Dorsolateral prefrontal cortex (tissue), 122 donors: ENCODE measurements at places on chromosomes 4 and X.

GRCh38 chr4:89616382-89616781 is 220.6 kb downstream of the SNCA start:
- DNase-seq, result no peak

- DNase-seq, result no peak
Measured at GRCh38 chr4:141548791-141549190, 87.6 kb upstream of the IL15 start.

DNA sequence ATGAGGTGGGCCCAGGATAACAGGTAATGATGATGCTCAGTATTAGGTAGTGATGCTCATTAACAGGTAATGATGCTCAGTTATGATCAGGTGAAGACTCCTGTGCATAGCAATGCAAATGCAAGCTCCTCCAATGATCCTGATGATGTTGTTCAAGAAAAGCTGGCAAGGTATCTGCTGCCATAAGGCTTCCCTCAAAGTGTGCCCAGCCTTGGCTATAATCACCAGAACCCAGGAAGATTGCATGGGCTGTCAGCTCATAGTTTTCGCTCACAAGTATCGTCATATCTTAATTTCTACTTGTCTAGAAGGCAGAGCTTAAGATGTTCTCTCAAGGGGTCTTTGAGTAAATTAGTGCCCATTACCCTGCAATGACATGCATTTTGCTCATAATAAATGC is 366.2 kb upstream of the CLNK start:
- DNase-seq, result no peak

DNA sequence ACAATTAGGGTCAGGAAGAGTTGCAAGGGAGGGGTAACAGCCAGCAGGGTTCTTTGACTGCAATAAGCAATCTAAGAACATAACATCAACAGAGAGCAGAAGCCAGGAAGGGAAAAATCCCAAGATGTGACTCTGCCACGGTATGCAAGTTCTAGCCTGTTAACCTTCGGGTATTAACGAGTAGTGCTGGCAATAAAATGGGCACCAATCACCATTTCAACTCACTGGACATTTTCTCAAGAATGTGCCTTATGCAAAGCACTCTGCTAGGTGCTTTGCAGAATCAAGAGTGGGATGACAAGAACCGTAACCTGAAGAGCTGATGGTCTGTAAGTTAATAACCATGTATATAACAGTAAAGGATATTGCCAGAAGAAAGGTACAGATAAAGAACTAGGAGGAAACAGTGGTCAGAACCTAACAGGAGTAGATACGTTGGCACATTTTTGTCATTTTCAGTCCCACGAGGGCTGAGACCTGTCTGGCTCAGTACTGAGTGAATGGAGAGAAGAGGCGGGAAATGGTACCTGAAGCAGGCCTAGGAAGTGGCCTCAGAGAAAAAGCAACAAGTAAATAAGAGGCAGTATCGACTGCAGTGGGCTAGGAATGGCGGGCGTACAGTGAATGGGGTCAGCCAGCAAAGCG is 2.7 kb downstream of the ELOVL6 start:
- DNase-seq, result no peak

DNA sequence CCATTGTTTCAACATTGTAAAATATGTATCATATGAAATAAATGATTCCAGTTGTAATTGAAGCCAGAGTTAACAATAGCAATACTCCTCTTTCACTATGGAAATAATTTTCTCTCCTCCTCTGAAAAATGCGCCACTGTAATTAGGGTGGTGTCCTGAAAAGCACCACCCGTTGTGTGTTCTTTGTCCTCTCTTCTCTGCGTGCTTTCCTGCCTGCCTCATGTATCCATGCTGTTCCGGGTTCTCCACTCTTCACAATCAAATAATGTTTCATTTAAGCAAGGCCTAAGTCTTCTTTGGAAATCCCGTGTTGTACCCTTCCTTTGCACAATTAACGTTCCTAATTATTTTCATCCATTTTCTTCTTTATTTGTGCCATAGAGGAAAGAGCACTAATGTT is 293.3 kb downstream of the ADGRL3 start:
- no peak for DNase-seq

- no peak for DNase-seq
Measured at GRCh38 chr4:152997771-152998487, 61.8 kb downstream of the FHDC1 start.

GRCh38 chrX:143788265-143788664 is 67.7 kb upstream of the SPANXN2 start:
- no peak for DNase-seq

DNA sequence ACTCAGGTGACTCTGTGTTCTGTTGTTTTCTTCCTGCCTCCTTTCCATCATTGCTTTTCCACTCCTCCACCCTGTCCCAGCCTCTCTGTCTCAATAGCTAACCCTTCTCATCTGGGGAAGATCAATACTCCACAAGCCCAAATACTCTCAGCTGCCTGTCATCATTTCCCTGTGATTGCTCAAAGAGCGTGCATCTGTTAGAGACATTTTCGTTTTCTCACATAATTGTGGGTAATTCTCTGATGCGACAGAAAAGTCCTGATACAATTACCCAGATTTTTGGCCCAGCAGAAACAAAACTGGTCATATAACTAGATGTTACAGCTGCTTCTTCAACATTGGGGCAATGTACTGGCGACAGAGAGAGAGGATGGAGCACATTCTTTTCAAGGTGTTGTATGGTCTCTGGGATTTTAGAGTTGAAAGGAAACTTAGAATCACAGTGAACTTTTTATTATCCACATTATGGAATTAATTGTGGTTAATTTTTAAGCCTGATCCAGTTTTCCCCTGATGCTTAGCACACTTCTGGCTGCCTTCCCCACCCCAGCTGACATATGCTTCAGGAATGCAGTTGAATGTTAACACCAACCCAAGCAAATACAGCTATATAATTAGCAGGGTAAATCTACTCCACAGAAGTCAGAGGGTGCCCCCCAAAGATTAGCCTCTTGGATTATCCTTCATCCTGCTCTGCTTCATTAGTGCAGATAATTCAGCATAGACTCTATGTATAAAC is 171.4 kb upstream of the ANXA3 start:
- DNase-seq, result no peak

GRCh38 chr4:4922441-4922840 is 63.0 kb downstream of the MSX1 start:
- no peak for DNase-seq

DNA sequence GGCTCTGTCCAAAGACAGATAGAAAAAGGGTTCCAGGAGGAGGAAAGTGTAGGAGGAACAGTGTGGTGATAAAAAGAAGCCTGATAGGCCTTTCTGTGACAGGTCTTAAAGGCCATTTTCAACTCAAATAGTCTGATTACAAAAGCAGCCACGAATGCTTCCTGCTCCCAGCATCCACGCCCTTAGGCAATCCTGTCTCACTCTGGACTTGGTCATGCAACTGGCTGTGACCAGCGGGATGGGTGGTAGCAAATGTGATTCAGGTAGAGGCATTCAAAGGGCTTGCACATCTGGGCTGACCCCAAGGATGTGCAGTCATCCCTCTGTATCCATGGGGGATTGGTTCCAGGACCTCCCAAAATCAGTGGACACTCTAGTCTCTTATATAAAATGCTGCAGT is 14.4 kb upstream of the SEPSECS start:
- no peak for DNase-seq

DNA sequence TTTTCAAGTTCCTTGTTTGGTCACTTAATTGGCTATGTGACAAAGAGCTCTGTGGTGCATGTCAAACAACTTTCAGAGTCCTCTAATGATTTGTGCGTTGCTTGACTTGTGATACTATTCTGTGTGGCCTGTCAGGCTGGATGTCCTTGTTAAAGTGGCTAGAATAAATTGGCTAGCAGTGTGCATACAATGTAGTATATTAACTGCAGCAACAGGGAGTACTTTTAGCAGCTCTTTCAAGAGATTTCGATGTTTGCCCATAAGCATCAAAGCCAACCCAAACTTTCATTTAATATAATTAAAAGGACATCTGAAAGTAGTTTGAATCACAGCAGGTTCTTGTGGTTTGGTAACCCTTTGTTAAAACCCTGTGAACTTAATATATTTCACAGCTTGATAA is 718.9 kb downstream of the ADGRL3 start:
- DNase-seq, result no peak

DNA sequence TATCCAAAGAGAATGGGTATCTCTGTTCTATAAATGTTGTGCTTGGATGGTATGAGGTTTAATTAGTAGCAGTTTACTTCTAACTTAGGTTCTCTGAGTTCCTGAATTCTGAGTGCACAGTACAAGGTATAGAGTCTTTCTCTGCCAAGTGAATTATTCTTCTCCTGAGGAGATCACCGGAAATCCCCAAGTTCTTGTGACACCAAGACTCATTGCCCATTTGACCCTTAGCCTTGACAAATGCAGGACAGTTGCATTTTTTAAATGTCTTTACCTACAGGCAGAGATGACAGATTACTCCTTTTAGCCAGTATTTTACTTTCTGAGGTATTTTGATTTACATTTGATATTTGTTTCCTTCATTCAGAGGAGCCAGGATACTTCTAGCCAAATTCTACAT is 72.9 kb downstream of the MAOA start:
- no peak for DNase-seq

- DNase-seq, result no peak
Measured at GRCh38 chr4:78864405-78865024, 74.7 kb downstream of the PAQR3 start.

- no peak for DNase-seq
Measured at GRCh38 chr4:31039382-31039781, 319.2 kb downstream of the PCDH7 start.

DNA sequence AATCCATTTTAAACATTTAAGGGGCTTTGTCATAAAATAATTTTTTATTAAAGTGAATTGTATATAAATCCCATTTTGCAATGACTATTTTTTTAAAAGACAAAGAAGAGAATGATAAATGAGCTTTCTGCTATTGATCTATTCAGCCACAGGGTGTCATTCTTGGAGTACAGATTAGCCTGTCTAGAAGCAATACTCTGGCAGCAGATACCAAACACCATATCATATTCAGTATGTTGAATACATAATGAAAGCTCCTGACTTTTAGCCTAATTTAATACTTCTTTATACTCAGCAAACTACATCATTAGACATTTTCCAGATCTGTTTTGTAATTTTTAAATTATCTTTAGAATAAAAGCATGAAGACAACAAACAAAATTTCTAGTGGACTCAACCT is 496.3 kb downstream of the PDGFC start:
- no peak for DNase-seq

GRCh38 chr4:13160920-13161319 is 323.2 kb downstream of the RAB28 start:
- no peak for DNase-seq

- DNase-seq, result no peak
Measured at GRCh38 chr4:32417113-32417704, 1697.0 kb downstream of the PCDH7 start.

DNA sequence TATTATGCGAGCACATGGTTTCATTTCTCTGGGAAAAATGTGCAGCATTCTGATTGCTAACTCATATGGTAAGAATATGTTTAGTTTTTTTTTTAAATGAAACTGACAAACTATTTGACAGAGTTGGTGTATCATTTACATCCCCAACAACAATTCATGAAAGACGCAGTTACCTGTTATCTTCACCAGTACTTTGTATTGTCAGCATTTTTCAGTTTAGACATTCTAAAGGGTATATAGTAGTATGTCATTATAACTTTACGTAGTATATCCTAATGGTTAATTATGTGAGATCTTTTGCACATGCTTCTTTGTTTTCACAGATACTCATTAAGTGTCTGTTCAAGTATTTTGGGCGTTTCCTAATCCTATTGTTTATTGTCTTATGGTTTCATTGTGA is 891.1 kb upstream of the AGA start:
- DNase-seq, result no peak

GRCh38 chr4:110953191-110953590 is 330.3 kb upstream of the PITX2 start:
- DNase-seq, result no peak

GRCh38 chr4:173211838-173212237 is 43.2 kb downstream of the GALNT7 start:
- DNase-seq, result no peak

- no peak for DNase-seq
Measured at GRCh38 chr4:57109411-57109846, 756 bp downstream of the IGFBP7 start.

GRCh38 chrX:41308884-41309647 is 24.9 kb upstream of the DDX3X start:
- no peak for DNase-seq

DNA sequence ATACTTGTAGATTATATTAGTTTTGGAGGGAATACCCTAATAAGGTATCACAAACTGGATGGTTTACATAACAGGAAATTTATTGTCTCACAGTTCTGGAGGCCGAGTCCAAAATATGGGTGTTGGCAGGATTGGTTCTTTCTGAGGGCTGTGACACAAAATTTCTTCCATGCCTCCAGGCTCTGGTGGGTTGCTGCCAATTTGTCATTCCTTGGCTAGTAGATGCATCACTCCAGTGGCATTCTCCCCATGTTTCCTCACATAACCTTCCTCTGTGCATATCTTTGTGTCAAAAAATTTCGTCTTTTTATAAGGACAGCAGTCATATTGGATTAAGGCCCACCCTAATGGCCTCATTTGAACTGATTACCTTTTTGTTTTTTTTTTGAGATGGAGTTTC is 49.3 kb downstream of the APELA start:
- DNase-seq, result no peak

- DNase-seq, result no peak
Measured at GRCh38 chr4:154305616-154306015, 186.0 kb downstream of the DCHS2 start.

- no peak for DNase-seq
Measured at GRCh38 chr4:10104211-10104990, 12.2 kb downstream of the WDR1 start.

GRCh38 chr4:87865288-87865687 is 32.5 kb downstream of the MEPE start:
- no peak for DNase-seq

DNA sequence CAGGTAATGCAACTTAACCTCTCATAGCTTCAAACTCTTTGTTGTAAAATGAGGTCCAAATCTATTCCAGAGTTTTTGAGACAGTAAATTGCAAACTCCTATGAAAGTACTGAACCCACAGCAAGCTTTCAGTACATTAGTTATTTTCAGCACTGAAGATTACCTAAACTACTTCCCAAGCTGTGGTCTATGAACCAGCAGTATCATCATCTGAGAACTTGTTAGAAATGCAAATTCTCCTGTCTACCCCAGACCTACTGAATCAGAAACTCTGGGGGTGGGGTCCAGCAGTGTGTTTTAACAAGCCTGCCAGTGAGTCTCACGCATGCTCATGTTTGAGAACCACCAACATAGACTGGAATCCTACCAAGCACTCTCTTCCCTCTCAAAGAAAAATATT is 5.7 kb upstream of the CASP6 start:
- no peak for DNase-seq

GRCh38 chrX:149374751-149375150 is 130.4 kb downstream of the IDS start:
- no peak for DNase-seq

GRCh38 chrX:153688911-153689590 is 1.3 kb downstream of the SLC6A8 start:
- peak; percentile 65 for DNase-seq

- DNase-seq, result no peak
Measured at GRCh38 chr4:10593130-10593529, 91.4 kb downstream of the CLNK start.
